ENCODE measurements at places on chromosomes 7 and 10.

GRCh38 chr10:62082729-62083411 lies 181.4 kb downstream of the ARID5B start:
- no peak for DNase-seq

DNA sequence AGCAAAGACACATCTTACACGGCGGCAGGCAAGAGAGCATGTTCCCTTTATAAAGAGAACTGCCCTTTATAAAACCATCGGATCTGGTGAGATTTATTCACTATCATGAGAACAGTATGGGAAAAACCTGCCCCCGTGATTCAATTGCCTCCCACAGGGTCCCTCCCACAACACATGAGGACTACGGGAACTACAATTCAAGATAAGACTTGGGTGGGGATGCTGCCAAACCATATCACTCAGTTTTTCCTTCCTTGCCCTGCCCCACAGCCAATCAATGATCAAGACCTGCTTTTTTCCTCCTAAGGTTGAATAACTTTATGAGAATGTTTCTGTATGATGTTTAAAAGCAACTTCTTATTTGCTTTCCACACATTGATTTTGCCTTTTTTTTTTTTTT lies 3.1 kb upstream of the PTPRE start:
- DNase-seq = no peak

- no peak for DNase-seq
Measured at GRCh38 chr10:6678211-6678803, 98.2 kb upstream of the PRKCQ start.

- DNase-seq = no peak
Measured at GRCh38 chr10:120051671-120052070, 159.1 kb downstream of the SEC23IP start.

DNA sequence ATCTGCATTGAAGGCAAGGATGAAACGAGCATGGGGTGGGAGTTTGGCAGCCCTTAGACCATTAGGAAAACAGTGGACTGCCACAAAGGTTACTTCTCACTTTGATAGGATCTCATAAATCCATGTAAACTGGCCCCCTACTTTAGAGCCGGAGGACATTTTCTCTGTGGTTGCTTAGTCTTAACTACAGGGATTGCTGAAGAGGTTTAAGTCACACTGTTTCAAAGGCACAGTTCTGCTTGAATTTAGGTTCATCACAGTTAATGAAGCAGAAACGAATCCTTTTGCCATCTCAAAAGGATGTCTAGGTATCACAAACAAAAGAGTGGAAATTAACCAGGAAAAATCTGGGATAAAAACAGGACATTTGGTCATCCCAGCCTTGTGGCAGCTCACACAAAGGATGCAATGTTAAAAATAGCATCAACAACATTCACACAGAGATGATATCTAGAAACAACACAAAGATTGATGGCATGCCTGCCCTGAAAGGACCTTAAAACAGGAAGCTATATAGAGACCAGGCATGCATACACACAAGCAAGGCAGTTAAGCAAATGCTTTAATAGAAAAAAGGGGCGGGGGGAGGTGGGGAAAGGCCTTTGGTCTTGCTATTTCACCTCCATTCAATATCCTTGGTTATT lies 74.0 kb downstream of the DOCK4 start:
- DNase-seq = no peak

DNA sequence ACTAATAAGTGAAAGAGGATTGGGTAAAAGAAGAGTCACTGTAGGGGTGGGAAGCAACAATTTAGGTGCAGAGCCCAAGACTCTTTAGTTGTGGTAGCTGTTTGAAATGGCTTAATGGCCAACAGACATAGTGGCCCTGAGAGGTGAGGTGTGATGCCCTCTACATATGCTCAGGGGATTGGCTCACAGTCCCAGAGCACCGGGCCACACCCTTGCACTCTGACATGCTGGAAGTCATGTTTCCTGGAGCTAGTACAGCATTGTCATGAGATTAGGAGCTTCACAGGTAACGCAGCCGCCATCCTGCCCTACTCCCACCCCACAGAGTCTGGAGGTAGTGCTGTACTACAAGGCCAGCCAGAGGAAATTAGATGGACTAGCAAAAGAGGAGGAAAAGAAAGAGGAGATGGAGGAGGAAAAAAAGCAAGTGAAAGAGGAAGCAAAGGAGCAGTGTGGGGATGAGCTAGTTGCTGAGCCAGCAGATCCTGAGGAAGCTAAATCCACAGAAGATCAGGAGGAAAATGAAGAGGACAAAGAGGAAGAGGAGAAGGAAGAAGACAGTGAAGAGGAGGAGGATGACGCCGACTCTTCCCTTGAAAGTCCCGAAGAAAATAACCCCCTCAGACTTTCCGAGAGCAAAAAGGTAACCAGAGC lies 14.8 kb upstream of the FLNC start:
- DNase-seq = no peak

GRCh38 chr10:10092581-10092980 lies 925.1 kb upstream of the CELF2 start:
- DNase-seq = no peak

- no peak for DNase-seq
Measured at GRCh38 chr7:156497776-156498509, 142.6 kb upstream of the RNF32 start.

DNA sequence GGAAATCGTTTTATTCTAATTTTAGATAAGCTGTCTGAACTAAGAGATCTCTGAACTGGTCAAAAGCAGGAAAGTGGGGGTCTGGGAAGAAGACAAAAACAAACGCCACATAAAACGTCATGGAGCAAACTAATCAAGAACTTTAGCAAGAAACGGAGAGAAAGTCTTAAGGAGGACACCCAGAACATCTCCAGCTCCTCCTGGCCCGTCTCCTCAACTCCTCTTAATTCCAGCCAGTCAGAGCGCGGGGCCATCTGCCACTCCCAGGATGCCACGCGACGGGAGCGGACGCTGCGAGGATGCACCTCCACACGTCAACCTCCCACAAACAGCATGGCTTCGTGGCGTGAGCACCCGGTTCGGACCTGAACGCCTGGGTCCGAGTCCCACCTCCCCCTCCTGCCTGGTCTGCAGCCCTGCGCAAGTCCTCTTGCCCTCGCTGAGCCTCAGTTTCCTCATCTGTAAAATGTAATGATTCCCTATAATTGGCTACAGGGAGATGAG lies 598 bp downstream of the MMS19 start:
- DNase-seq = no peak

DNA sequence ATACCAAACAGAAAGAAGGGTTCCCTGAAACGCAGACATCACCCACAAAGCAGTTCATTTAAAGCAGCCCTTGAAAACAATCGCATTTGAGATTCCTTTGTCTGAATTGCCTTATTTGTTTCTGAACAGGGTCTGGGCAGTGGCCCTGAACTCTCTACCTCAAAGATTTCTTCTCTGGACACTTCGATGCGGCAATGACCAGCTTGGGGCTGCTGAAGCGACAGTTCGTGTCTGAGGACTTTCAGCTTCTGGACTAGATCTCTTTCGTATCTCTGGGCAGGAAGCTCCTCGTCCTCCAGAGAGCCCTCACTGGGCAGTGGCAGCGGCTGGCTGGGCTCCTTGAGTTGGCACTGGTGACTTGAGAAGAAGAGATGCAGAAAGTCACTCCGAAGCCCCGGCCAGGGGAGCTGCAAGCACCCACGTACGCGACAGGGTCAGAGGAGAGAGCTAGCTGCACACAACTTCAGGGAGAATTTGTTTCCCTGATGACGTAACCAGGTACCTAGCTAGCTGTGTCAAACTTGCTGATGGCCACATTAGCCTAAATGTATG lies 96.3 kb downstream of the SMURF1 start:
- DNase-seq = no peak

GRCh38 chr10:43851030-43851429 lies 202.3 kb upstream of the ZNF32 start:
- no peak for DNase-seq

DNA sequence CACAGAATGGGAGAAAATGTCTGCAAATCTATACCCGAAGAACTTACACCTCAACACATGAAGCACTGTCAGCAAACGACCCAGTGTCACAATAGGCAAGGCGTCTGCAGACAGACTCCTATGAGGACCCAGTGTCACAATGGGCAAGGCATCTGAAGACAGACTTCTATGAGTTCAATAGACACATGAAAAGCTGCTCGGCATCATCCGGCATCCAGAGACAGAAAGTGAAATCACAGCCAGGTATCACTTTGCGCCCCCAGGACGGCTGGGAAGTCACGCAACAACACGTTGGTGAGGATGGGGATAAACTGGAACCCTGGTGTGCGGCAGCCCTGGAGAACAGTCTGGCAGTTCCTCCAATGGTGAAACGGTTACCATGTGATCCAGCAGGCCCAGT lies 273.2 kb downstream of the ELFN1 start:
- no peak for DNase-seq

DNA sequence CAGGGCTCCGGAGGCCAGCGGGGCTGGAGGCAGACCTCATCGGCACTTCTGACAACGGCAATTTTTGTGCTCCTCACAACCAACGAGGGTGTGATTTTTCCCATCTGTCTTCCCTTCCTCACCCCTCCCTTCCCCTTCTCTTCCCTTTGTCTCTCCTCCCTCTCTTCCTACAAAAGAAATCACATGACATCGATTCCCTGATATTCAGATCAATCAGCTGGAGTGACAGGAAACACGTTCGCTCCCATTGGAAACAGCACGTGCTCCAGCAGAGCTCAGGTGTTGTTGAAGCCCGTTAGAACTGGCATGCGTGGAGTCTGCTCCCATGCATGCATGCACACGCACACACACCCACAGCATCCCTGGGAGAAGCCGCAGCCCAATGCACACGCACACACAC lies 222.4 kb downstream of the PTPRN2 start:
- no peak for DNase-seq

- DNase-seq = no peak
Measured at GRCh38 chr10:75717126-75717916, 285.9 kb downstream of the LRMDA start.

DNA sequence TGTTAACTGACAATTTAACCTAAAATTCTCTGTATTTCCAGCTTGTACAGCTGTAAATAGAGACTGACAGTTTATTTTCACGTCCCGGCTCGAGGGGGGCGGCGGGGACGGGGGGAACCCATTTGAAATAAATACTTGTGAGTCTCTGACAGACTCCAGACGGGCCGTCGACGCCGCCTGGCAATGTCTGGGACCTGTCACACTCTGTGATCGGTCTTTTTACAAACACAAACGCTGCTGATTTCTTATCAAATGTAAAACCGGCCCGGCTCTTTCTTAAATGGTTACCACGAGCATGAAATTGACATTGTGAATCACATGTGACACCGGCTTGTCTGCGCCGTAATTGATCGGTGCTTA lies 57.0 kb downstream of the UNCX start:
- no peak for DNase-seq

- DNase-seq = no peak
Measured at GRCh38 chr7:78220754-78221153, 422.2 kb downstream of the PHTF2 start.

GRCh38 chr10:411603-412002 lies 276.3 kb downstream of the ZMYND11 start:
- DNase-seq = no peak

DNA sequence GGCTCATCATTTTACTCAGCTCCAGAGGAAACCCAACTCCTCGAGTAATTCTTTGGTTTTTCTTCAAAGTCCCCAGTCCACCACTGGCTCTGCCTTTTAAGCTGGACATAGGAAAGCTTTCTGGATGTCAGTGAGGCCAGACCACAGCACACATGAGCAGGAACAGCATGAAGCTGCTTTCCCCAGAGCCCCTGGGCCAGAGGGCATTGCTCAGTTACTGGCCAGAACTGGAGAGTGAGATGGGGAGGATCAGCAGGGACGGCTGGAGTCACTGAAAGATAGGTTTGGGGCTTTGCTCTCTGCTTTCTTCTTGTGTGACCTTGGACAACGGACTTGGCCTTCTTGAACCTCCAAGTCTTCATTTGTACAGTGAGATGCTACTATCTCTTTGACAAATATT lies 43.1 kb downstream of the PARP12 start:
- DNase-seq = no peak

DNA sequence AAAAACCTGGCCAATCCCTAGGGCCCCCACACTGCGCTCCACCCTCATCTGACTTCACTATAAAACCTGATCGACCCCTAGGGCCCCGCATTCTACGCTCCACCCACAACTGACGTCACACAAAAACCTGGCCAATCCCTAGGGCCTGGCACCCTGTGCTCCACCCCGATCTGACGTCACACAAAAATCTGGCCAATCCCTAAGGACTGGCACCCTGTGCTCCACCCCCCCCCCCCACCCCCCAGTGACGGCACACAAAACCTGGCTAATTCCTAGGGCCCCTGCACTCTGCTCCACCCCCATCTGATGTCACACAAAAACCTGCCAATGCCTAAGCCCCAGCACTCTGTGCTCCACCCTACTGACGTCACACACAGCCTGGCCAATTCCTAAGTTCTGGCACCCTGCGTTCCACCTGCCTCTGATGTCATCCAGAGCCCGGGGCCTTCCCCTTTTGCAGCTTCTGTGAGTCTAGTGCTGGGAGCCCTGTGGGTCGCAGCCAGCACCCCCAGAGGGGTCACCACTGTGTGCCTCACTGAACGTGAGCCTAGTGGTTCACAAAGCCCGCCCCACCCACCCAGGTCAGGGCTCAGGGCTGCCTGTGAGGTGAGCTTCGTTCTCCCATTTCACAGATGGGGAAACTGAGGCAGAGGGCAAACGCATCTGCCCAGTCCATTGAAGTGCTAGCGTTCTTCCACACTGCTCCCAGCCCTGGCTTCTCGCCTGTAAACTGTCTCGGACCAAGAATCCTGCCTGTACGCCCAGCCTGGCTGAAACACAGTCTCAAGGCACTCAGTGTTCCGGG lies 40.6 kb downstream of the MICALL2 start:
- DNase-seq = no peak

GRCh38 chr10:36559412-36560400 lies 565.7 kb upstream of the ANKRD30A start:
- no peak for DNase-seq

GRCh38 chr7:158394936-158395335 lies 192.7 kb downstream of the PTPRN2 start:
- no peak for DNase-seq

GRCh38 chr7:29163854-29164253 lies 17.5 kb upstream of the CPVL start:
- DNase-seq = no peak

- DNase-seq = no peak
Measured at GRCh38 chr7:26293569-26294308, 2.1 kb downstream of the SNX10 start.

DNA sequence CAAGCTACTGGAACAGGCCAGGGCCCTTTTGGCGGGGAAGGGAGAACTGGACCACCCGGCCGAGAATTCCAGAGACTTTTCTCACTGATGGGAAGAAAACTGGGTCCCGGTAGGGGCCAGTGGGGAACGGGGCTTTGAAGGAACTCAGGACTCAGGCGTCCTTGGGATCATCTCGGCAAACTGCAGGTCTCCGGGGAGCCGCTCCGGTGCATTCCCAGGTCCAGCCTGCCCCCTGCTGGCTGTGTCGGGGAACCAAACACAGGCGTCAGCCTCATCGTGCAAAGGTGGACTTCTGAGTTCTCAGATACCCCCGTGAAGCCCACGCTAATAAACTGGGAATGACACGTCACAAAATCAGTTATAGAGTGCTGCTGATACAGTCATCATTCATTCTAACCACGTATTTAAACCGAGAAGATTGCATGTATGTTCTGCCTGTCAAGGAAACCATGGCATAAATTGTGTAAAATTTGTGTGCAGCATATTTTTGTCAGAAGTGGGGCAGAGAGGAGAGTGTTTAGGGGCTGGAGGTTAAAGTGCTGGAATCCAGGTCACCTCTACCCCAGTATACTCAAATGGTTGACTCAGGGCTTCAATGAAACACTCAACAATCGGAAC lies 76.1 kb upstream of the CPXM2 start:
- no peak for DNase-seq

Measured in cortex of kidney (tissue), 1 donor.